ENCODE measurements at places on chromosomes 11 and 22.
A peak's percentile ranks its signal among the peaks of the same experiment; 100 is the strongest.

DNA sequence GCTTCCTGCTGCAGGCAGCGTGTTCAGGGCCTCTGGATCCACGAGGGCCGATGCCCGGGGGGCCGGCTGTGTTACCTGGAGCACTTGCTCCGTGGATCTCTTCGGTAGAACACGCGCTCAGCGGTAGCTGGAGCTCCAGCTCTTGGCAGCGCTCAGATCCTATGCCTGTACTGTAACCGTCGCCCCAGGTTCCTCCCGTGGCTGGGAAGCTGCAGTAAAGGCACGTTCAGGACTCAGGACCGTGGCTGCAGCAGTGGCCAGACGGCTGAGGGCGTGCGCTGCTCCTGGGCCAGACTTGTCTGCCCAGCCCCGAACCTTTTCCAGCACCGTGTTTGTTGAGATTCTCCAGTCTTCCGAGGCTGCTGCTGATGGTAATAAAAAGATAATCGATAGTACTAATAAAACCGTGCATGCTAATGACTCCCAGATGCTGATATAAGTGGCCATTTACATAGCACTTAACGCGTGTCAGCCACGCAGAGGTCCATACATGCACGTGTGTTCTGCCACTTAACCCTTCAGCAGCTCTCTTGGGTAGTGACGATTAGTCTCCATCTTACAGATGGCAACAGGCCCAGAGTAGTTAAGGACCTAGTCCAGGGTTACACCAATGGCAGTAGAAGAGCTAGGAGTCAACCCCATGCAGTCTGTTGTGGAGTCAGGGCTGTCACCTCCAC lies 1.4 kb downstream of the MOV10L1 start:
- no peak for DNase-seq

DNA sequence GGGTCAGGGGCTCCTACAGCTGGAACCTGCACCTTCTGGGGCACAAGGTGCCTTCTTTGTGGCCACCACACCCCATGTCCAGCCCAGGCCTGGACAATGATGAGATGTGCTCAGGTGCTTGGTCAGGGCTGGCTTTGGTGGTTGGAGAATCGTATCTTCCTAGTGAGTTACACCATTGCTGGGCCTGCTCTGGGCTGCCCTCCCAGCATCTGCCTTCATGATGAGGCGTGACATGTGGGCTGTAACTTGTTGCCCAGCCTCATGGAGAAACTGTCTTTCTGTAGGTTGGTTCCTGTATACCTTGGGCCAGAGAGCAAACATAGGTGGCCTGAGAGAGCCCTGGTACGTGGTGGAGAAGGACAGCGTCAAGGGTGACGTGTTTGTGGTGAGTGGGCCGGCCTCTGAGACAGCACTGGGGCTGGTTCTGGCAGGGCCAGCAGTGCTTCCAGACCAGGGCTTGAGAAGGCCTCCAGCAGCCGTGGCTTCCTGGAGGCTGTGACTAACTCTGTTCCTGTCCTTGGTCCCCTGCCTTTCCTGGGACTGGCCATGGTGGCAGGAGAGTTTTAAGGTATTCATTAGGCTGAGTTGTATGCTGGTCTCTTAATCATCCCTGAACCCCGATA lies 18.1 kb downstream of the TRMU start:
- DNase-seq, result no peak

DNA sequence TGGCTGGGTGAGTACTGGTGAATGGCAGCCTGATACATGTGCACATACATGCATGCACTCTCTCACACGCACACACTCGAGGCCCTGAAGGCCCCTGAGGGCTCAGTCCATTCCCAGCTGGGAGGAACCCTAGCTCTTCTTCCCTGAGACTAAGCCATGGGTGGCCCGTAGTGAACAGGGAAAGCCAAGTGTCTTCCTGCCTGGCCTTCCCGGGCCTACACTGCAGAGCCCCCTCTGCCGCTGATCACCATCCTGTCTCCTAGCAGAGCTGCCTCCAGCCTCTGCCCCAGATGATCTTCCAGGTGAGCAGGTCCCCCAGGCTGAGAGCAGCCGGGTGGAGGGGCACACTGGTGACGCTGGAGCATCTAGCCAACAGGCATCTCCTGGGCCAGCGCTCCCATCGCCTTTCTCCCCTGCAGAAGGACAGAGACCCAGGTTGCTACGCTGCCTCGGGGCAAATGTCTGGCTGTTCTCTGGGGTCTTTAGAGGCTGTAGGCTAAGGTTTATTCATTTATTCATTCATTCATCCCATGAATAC lies 57.3 kb downstream of the CD82 start:
- DNase-seq, result no peak

- DNase-seq, result no peak
Observed at GRCh38 chr22:38775656-38776055, 18.3 kb downstream of the DNAL4 start.

- DNase-seq, result no peak
Observed at GRCh38 chr22:26825960-26826935, 168.9 kb downstream of the MIAT start.

GRCh38 chr11:75334976-75335375 lies 16.5 kb downstream of the ARRB1 start:
- DNase-seq, result no peak

DNA sequence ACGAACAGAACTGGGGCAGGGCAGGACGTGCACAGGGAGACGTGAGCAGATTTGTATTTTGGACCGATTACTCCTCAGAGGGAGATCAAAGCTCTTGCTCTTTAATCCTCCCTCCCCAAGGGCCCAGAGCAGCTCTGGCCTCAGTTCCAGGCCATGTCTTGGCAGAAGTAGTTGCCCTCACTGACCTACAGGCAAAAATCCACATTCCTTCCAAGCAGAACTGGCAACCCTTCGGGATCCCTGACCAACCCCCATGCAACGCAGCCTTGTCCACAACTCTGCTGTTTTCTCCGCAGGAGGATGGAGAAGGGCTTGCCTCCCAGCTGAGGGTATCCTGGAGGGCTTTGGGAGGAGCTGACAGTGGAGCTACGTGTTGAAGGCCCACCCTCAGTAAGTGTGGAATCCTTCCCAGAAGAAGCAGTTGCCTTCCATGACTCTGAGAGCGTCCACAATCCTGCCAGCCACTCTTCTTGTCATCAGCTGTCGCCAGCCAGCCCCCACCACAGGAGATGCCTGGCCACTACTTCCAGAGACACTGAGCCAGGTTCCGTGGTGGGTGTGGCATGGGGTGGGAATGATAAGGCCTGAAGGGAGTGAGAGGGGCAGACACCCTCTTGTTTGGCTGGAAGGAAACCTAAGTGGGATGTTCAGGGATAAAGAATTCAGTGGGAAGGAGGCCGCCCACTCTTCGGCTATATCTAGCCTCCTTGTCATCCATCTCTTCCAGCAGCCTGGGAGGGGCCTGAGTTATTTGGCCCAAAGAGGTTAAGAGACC lies 68.1 kb downstream of the PDE2A start:
- DNase-seq, result no peak

GRCh38 chr22:35212009-35212408 lies 45.3 kb upstream of the HMGXB4 start:
- DNase-seq, result no peak

GRCh38 chr22:46934746-46935491 lies 172.5 kb downstream of the TBC1D22A start:
- no peak for DNase-seq

DNA sequence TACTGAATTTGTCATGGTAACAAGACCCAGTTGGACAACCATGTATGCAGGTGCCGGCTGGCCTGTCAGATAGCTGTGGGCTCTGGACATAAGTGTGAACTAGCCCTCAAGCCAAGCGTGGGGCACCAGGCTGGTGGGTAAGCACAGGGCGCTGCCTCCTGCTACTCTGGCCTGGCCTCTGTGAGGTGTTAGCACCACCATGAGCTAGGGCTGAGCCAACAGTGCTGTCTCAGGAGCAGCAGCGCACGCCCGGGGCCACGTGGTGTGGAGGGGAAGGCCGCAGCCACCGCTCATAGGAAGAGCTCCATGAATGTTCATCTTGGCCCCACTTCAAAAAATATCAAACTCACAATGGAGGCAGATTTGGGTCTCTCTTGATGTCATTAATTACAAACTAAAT lies 35.3 kb upstream of the GNB1L start:
- no peak for DNase-seq

DNA sequence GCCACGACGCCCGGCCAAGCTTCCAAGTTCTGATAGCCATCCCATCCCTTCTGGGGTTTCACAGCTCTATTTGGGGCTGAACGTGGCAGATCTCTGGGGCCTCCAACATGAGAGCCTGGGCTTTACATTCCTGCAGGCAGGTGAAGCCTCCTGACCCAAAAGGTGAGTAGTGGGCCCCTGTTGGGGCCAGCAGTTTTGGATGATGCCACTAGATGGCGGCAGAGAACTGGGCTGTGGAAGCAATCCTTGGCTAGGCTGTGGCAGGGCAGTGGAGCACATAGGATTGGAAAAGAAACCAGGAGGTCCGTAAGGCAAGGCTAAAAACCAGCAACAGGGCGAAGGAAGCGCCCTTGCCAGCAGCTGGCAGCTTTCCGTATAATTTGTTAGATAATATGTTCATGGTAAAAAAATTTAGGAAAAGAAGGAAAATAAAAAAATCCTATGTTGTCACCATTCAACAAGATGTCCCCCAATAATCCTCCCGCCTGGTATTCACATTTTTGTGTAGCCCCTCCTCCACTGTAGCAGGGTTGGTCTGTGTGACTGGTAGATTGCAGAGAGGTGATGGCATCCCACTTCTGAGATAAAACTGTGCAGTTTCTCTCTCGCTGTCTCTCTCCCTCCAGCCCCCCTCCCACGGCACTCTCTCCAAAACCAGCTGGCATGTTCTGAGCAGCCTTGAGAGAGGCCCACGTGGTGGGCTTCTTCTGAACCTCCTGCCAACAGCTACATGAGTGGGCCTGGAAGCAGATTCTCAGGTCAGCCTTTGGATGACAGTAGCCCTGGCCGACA lies 43.6 kb upstream of the OR4B1 start:
- peak; percentile 76 for DNase-seq

DNA sequence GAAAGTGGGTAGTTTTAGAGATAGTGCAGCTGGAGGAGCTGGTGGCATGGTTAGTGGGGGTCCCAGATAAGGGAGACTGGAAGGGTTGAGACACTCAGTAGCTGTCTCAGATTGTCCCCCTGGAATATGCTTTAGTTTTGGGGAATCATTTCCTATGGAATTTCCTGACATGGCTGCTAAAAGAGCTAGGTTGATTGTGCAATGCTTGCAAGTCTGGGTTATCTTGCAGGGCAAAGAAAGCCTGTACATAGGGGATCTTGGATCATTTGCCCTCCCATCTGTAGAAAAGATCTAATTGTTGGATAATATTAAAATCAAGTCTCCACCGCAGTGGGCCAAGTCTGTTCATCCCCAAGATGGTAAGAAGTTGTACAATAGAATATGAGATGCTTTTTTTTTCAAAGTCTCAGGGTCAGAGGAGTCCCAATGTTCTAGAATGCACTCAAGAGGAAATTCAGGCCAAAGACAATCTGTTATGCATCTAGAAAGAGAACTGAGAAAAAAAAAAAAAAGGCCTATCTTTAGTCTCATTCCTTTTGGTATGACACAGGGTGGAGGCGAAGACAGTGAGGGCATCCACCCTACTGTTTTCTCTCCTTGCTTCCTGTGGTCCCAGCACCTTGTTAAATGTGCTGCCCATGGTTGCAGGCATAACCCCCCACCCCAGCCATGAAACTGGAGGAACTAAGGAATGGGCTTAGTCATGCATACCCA lies 20.2 kb downstream of the MS4A6E start:
- DNase-seq, result no peak

DNA sequence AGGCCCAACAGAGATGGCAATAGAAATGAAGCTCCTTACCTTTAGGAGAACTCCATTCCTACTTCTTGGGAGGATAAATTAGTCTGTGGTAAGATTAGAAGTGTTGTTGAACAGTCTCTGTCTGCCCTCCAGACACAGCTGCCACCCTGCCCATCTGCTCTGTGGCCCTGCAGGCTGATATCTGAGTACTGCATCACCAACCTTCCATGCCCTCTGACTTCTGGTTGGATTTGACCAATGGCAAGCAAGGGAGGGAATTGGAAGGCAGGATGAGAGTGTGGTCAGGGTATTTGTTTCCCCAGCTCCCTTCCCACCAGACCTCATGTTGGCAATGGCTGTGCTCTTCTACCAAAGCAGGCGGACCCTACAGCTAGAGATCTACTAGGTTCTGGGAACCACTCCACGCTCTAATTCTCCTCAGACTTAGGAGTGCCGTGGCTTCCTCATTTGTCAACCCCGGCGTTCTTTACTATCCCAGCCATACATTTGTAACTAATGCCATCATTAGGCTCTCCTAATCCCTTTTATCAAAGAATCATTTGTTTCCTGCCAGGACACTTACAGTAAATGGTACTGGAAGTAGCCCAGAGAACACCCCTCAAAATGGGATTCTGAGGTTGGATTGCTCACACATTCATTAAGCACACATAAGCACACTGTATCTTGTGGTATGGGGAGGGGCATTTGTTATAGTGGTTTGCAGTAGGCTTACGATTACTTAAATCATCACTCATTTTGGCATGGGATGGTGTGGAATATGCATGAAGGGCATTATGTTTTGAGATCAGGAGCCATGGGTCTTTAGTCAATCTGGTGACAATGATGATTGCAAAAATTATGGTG lies 35.4 kb upstream of the CD44 start:
- DNase-seq, result no peak

DNA sequence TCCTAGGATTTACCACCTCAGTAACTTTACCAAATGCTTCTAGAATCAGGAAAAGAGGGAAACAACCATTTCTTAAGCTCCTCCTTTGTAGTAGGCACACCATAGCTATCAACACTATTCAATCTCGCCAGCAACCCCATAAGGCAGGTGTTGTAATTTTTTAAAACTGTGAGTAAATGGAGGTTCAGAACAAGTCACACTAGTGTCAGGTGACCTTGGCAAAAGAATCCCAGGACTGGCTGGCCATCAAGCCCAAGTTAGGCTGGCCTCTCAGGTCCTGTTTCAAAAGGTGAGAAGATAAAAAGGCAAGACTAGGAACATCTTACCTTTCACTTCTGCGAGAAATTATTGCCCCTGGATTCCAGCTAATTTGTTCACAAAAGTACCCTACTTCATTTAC lies 713 bp downstream of the TOP3B start:
- no peak for DNase-seq

GRCh38 chr11:122264121-122264520 lies 148.1 kb upstream of the BLID start:
- DNase-seq, result no peak

- no peak for DNase-seq
Observed at GRCh38 chr11:79413268-79413667, 27.6 kb downstream of the TENM4 start.

- DNase-seq, result no peak
Observed at GRCh38 chr11:3085052-3085451, 27.8 kb upstream of the CARS1 start.

GRCh38 chr22:49411236-49411635 lies 416.4 kb downstream of the BRD1 start:
- no peak for DNase-seq

All from 8988T (cell line).